ENCODE measurements at places on chromosomes 13 and 19.
A peak's percentile ranks its signal among the peaks of the same experiment; 100 is the strongest.

DNA sequence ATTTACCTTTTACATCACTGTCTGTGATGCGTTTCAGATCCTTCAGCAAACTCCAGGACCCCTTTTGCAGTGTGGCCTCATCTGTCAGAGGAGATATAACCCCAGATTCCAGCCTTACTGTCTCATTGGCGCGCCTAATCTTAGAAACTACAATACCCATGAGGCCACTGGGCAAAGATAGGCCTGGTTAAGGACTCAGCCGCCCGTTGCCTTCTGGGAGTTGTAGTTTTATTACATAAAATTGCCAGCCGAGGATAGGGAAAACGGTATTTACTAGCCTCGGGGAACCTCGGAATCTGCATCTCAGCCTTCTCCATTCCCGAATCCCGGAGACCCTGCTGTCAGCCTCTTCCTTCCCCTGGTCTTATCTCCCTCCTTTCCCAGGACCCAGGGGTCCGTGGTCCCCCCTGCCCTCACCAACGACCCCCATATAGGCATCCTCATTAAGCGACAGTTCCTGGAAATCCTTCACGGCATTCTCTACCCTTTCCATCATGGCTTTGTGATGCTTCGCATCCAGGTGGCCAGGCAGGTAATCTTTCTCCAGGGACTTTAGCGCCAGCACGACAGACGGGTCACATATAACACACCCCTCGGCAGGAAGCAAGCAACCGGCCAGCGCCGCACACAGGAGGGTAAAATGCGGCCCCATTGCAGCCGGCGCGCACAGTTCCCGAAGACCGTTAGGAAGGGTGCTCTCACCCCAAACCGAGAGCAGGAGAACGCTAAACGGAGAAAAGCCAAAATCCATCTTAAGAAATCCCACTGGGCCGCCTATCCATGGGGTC is 1.3 kb downstream of the IZUMO1 start:
- DNase-seq: peak; percentile 79

DNA sequence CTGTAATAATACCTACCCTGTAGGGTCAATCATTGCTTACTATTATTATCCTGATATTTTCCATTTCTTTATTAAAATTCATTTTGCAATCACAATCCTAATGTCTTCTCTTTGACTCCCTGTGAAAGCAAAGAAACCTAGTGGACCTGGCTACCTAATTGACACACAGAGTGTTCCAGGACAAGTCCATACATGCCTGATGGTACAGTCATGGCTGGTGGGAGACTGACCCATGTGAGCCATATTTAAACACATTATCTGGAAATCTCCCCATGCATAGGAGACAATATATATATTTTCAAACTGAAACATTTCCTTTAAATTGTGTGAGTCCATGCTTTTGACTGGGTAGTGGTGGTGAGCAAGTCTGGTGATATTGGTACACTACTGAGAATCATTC is 230.6 kb upstream of the DACH1 start:
- DNase-seq: no peak

DNA sequence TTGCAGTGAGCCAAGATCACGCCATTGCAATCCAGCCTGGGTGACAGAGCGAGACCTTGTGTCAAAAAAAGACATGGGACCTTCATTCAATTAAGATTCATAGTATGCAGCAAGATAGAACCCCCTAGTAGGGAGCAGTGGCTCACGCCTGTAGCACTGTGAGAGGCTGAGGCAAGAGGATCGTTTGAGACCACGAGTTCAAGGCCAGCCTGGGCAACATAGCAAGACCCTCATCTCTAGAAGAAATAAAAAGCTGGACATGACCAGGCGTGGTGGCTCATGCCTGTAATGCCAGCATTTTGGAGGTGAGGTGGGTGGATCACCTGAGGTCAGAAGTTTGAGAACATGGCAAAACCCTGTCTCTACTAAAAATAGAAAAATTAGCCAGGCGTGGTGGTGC is 7.1 kb upstream of the LGALS7 start:
- no peak for DNase-seq

DNA sequence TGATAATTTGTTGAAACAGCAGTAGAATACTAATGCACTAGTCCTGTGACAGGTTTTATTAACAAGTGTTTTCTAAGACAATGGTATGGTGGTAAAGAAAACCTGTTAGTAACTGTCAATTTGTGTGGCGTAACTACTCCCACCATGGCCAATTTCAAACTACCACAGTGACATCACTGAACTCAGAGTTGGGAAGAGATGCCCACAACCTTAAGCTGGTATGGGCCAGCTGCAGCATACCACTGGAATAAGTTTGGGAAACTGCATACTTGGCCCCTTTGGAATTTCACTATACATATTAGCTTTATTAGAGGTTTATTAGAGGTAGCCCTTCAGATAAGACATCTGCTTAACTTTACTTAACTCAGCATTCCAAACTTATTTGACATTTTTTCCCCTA is 419.4 kb downstream of the NDFIP2 start:
- DNase-seq: no peak

- DNase-seq: no peak
Measured at GRCh38 chr13:111404746-111405145, 84.3 kb downstream of the TEX29 start.

GRCh38 chr13:92513672-92514071 is 712.9 kb upstream of the GPC6 start:
- no peak for DNase-seq

DNA sequence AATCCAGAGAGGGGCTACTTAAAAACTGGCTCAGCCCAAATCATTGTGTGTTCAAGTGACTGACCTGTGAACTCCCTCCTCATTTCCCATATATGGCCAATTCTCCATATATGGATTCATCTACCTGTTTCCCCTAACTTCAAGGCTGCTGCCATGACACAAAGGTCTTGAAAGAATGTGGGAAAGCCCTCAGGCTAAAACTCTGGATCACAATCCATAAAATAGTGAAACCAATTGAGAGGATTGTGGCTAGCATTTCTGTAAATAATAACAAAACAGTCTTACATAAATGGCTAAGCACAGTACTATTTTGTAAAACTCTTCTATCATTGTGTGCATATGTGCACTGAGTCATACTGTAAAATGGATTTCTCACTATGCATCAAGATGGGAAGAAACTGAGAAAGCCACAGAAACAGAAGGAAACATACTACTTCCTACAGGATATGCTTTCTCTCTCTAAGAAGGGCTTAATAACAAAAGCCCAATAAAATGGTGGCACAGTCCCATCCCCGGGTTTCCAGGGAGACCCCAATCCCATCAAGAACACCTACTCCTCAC is 80.5 kb downstream of the FOXO1 start:
- DNase-seq: no peak

GRCh38 chr13:29955137-29955650 is 104.8 kb upstream of the UBL3 start:
- no peak for DNase-seq

- no peak for DNase-seq
Measured at GRCh38 chr13:26053418-26053980, 1.7 kb upstream of the SHISA2 start.

- DNase-seq: no peak
Measured at GRCh38 chr19:33470686-33471085, 50.9 kb downstream of the PEPD start.

GRCh38 chr13:89401264-89401675 is 1730.1 kb downstream of the SLITRK5 start:
- peak; percentile 13 for DNase-seq

GRCh38 chr19:13062317-13062716 is 40.3 kb downstream of the LYL1 start:
- no peak for DNase-seq

- no peak for DNase-seq
Measured at GRCh38 chr19:13803038-13803437, 7.8 kb downstream of the ZSWIM4 start.

DNA sequence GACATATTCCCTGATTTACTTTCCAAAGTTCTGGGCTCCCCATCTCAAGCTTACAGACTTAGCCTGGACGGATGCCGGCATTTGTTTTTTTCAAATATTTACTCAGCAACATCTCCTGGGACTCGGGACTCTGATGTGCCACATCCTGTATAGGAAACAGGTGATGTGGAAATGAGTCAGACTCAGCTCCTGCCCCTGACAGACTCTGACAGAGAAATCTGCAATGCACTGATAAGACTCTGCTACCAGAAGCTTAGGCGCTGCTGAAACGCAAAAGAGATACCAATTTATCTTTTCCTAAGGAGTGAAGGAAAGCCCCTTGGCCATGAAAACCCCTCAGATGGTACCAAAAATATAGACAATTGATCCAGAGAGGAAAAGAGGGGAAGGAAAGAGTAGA is 16.2 kb downstream of the LAIR2 start:
- DNase-seq: peak; percentile 95

GRCh38 chr19:447816-448560 is 12.8 kb downstream of the SHC2 start:
- DNase-seq: no peak

GRCh38 chr19:46954993-46955812 is 64.4 kb upstream of the NPAS1 start:
- peak; percentile 78 for DNase-seq

DNA sequence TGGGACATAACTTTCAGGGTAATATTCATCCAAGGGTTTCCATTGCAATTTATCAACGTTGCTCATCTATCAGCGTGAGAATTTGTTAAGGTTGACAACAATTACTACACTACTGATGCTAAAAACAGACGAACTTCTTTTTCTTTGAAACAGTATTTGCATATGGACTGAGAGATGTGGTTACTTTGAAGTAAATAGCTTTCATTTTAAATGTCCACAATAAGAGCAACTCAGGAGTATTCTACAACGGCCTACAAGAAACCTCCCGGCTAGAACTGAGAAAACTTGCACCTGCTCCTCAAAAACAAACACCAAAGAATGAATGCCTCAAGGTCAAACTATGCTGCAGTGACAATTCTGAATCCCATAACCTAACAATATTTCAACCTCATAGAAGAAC is 238.4 kb downstream of the IRS2 start:
- no peak for DNase-seq

DNA sequence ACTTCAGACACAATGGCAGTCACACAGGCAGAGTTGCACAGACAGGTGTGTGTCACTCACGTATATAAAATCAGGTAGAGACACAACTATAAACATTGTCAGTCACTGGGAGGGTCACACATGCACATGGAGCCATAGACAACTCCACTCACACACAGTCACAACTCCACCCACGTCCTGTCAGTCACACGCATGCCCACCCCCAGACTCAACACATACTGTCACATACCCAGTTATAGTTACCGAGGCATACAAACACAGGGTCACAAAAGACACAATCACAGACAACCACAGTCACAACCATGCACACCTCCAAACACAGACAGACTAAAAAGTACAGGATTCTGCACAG is 1.5 kb downstream of the NUMBL start:
- peak; percentile 23 for DNase-seq

Data from lung microvascular endothelial cell (primary cell).